ENCODE measurements at places on chromosomes 3 and 15. TPM values are rescaled to one million over a fixed set of nuclear protein-coding genes. Genes with fewer than 3 reads are reported as not detected.

The KIF15 gene
- total RNA-seq, result 5.9 TPM

- no peak for DNase-seq
Observed at GRCh38 chr3:62154457-62155148, 218.7 kb downstream of the FEZF2 start.

- peak; percentile 78 for DNase-seq
Observed at GRCh38 chr3:50171540-50172301, 16.6 kb downstream of the SEMA3F start.

The MYNN gene
- total RNA-seq, result 11.1 TPM

GRCh38 chr3:107833722-107834416 lies 257.0 kb downstream of the CD47 start:
- DNase-seq, result no peak

DNA sequence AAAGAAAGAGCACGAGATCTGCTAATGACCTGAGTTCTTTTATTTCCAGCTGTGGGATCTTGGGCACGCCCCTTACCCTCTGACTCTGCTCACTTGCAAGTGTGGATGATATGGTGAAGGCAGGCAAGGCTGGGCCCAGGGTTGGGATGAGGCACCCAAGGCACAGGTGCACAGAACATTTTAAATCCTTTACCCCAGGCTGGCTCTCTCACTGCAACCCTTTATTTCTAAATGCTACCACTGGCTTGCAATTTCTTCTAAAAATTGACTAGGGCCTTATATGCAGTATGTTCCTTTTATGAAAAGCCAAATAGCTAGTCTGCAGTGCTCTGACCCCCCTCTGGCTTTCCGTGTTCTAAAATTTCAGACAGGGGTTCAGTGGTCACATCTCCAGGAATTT lies 237.7 kb downstream of the VPS13C start:
- DNase-seq, result no peak

Data from colonic mucosa (tissue), 4 donors.